GM04503 (cell line): ENCODE measurements at places on chromosomes 12 and 14.
A peak's percentile ranks its signal among the peaks of the same experiment; 100 is the strongest.

- no peak for DNase-seq
Observed at GRCh38 chr12:25842254-25842653, 116.2 kb upstream of the RASSF8 start.

- no peak for DNase-seq
Observed at GRCh38 chr12:14207905-14208551, 157.5 kb upstream of the ATF7IP start.

DNA sequence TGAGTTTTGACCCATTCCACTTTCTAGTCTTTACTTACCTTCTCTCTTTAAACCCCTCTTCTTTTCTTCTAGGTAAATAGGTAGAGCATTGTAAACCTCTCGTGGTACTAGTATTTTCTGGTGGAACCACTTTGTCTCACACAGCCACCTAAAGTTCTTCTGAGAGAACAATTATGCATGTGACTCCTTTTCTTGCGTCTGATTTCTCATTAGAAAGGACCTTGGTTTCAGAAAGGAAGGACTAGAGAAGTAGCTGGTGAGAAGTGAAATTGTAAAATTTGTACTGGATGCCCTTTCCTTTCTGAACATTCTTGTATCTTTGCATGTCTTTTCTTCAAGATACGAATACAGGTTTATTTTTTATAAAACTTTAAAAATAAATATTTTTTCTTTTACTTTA, 99.0 kb downstream of the NUBPL start:
- no peak for DNase-seq

DNA sequence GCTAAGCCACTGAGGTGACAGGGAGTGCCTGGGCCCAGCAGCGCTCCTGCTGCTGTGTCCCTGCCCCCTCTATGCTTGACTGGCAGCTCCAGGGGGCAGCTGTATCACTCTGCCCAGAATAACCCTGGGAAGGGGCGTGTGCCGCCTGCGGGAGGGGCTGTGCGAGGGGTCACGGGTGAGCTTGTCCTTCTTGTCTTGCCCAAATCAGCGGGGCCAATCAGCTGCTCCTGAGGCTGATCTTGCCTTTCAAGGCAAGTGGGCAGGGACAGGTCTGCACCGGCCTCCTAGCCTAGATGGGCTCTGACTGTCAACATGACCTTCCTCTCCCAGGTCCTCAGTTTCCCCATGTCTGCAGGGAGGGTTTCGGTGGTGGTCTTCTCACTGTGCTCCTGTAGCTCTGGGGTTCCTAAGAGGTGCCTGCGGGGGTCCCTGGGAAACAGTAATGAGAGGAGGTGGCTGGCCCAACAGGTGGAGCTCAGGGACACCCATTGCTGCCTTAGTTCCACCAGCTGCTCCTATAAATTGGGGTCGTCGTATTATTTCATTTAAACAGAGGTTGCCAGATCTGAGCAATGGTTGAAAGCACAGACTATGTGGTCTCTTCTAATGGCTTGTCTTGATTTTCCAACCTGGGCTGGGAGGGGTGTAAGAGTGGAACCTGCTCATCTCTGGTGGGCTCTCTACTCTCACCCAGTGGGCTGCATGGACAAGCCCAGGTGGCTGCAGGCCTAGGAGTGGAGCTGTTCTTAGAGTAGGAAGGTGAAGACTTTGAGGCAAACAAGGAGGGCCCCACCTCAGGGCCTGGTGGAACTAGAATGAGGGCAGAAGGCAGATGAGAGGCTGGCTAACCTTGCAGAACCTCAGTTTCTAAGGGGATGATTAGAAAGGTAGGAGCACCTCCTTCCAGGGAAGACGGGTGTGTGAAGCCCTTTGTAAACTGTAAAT, 11.7 kb downstream of the RTL1 start:
- DNase-seq, result no peak

DNA sequence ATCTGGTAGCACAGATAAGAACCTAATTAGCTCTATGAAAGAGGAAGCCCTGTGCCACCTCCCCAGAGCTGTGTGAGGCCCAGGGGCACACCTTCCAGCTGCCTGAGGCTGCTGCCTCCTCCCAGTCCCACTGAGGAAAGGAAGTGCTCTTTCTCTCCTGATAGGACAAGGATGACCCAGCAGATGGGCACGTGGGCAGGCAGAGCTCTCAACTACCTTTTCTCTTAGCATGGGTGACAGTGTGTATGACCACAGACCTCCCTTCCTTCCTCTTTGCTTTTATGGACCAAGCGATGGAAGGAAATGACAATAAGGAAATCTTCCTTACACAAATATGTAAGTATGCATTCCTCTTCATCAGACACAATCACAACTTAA, 127.6 kb upstream of the AMIGO2 start:
- no peak for DNase-seq

- no peak for DNase-seq
Observed at GRCh38 chr14:63394841-63395240, 76.1 kb upstream of the GPHB5 start.

DNA sequence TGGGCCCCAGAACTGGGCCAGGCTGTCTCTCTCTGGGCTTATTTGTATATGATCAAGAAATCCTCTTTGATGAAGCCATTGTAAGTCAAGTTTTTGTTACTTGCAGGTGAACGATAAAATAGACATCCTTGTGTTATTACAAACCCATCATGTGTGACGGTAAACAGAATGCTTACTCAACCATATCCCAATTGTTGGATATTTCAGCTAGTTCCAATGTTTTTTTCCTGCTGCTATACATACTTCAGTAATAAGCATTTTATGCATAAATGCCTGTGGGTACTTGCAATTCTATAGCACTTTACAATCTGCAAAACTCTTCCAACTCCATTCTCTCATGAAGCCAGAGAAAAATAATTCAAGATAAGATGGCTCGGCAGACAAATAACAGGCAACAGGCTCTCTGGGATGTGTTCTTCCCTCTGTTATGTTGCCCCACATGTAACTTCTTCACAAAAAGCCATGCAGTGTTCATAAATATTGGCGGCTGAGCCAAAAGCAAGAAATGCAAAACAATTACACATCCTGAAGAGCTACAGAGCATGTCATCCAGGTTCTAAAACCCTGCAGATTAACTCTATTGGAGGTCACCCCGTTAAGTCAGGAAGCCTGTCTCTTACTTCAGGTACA, 69.5 kb downstream of the CLMN start:
- no peak for DNase-seq

GRCh38 chr14:89432226-89432625, 15.2 kb upstream of the FOXN3 start:
- no peak for DNase-seq

DNA sequence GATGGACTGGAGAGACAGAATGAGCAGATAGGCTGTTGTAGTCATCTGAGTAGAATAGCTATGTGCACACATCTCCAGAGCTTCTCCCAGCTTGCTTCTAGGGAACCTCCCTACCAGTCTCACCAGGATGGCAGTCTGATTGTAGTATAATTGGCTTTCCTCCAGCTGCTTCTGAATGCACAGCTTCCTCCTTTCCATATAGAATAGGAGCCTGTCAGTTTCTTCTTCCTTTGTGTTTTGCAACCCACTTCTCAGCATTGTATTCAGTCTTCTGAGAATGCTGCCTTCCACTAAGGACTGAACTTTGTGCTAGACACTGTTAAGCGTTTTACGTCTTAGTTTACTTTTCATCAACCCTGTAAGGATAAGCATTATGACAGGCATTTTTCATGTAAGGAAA, 2.2 kb upstream of the CSAD start:
- DNase-seq, result no peak

DNA sequence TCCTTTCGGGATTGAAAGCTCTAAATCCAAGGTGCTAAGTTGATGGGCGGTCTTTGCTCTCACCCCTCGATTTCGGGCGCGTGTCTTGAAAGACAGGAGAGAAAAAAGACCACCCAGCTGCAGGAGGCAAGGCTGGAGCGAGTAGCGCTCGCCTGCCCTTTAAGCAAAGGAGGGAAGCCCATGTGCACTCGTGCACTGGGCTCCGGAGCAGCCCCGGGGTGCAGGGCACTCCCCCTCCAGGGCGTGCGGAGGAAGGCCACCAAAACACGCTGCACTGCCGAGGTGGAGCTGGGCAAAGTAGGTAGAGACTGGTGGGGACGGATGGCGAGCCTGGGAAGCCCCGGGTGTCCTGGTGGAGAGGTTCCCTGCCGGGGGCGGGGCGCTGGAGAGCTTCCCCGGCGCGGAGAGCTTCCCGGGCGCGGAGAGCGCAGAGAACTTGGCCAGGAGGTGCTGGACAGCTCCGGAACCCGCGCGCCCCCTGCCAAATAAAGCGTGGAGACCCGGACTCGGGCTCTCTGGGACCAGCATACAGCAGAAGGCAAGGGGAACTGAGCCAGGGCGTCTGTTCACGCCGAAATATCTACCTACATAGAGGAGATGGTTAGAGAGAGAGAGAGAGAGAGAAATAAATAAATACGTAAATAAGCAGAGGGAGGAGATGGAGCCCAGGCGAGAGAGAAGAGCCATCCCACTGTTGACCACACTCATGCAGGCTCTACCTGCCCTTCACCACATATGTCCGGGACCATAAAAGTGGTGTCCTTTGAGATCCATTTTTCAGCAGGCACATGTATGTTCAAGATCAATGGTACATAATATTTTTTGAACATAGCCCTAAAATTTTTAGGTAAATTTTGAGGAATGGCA, 662 bp upstream of the NELL2 start:
- DNase-seq, result no peak

DNA sequence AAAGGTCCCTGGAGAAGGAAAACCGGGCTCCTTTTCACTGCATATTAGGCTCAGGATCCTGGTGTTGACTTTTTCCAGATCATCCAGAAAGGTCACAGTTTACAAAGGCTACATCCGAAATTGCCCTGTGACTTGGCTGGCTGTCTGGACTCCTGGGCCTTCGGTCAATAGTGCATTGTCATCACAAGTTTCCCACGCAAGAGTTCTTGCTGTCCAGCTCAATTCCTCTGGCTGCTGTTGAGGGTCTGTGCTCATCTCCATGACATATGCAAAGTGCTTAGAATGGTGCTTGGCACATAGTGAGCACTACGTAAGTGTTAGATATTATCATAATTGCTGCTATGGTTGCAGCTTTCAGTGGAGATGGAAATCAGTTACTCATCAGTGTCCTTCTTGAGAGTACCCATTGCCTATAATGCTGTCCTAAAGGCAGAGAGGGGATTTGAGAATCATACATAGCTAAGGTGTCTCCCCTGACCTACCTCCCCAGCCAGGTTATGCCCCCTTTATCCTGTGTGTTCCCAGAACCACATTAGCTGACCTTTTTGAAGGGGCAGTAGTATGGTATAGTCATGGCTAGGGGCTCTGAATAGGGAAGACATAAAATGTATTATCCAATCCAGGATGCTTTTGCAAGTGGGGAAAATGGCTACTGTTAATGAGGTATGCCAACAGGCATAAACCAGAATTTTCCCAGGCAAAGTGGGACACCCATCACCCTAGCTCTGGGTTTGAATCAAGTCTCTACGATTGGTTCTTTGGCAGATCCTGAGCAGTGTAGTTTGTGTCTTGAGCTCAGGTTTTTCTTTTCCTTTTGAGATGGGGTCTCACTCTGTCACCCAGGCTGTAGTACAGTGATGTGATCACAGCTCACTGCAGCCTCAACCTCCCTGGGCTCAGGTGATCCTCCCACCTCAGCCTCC, 132.0 kb upstream of the CCND2 start:
- no peak for DNase-seq

DNA sequence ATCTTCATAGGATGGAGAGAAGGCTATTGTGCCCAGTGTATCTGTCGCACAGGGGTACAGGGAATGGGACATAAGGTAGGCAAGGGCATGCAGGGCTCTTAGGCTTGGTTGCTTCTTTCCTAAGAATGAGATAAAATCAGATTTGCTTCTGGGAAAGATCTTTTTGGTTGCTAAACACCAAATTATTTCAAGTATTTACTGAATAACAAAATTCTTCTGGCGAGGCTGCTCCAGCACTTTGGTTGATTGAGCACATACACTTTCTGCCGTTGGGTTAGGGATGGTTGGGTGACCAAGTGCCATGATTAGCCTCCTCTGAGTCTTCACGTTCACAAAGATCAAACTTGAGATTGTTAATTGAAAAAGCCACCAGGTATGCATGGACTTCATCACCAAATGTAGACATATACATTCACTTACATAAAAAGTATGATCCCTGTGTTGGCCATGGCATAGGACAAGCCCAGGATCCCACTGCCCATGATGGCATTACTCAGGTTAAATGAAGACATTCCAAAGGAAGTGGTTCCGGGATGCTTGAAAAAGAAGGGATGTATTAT, 38.2 kb downstream of the SLC38A4 start:
- DNase-seq, result no peak

DNA sequence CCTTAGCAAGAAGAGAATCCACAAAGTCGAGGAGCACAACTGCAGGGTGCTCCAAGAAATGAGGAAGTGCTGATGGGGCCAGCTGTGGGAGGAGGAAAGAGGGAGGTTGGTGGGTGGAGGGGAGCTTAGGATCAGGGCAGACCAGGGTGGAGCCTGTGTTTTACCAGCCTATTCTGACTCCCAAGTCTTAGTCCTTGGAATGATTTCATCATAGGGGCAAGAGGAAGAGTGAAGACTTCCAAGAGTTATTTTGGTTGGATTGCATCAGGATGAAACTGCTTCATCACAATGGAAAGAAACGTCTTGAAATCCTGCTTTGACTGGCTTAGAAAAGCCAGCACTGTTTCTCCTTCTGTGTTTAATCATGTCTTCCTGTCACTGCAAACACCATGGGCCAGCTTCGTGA, 194.0 kb downstream of the DPF3 start:
- peak; percentile 89 for DNase-seq

DNA sequence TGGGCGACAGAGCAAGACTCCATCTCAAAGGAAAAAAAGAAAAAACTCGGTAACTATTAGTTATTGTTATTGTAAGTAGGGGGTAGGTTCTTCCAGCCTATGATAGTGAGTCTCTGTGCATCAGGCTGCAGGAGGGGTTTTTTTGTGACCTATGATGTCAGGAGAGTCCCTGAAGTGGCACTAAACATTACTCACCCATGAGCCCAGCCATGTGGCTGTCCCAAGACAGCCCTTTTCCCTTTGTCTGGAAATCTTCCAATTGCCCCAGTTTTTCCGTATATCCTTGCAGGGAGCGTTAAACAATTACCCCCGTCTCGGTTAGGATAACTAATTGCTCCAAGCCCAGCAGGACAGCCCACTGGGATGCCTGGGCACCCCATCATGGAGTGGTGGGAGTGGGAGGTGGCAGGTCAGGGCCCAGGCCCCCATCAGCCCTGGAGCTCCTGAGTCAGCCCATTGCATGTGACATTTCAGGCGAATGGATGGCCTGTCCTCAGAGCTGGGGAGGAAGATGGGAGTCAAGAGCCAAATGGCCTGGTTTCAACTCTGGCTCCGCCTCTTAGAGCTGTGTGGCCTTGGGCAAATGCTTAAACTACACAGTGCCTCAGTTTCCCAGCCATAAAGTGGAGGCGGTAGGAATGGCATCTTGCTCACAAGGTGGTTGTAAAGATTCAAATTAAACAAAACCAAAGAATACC, 16.4 kb downstream of the PHETA1 start:
- DNase-seq, result no peak

- no peak for DNase-seq
Observed at GRCh38 chr12:77821699-77822203, 8.9 kb upstream of the NAV3 start.
